ENCODE measurements at places on chromosomes 6 and 20.

DNA sequence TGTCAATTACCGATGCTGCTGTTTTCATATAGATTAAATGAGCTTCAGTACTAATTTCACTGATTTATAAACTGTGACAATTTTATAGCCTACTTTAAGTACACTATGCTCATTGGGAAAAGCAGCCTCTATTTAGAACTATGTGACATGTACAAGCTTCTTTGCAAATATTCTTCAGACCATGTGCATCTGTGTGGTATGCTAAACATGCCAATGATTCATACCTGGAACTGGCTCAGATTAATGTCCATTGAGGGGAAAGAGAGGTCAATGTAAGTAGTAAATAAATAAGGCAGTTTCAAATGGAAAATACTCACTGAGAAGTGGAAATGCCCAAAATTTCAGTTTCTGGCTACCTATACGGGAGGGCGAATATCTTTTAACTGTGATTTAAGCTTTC, 777.7 kb downstream of the C6orf118 start:
- no peak for DNase-seq

DNA sequence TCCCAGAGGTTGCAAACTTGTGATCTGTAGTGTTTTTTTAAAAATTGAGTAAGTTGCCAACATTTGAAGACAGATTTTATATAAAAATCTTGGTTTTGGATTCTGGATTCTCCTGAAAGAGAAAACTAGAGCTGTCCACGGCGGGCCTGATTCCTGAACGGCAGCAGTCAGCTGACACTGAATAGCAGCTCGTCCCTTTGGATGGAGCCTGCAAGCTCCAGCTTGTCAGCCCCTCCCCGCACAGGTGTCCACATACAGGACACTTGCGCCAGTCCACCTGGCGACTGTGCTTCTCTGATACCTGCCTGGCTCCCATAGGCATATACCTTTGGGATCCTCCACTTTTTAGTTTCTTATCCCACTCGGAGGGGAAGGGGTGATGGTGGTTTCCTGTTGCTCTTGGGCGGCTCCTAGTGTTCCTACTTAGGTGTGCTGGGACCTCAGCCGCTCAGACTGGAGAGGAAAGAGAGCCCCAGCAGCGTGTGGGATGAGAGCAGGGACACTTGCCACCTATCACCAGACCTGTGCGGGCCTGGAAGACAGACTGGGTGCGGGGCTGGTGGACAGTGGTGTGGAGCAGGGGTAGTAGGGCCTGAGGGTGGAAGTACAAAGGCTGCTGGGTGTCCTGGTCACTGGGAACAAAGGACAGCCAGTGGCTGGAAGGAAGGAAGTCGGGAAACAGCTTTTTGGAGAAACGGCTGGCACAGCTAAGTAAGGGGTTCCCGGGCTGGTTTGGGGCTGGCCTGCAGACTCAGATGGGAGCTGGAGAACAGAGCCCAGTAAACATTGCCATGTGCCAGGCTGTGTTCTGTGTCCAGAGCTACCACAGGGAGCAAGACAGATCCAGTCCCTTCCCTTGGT, 18.3 kb downstream of the GHRH start:
- no peak for DNase-seq

DNA sequence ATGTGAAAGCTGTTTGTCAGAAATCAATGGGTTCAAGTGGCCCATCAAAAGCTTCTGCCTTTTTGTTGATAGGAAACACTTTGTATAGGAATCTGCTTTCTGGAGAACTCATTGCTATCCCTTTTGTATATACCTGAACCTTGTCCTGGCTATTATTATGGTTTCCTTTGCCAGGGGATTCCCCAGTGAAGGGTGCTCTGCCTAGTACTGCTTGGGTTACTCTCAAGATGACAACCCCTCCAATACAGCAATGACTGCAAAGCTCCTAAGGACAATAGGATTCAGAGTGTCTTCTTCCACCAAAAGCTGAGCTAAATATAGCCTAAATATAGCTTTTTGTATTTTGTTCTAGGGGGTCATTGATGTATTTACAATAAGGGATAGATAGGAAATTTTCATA, 54.0 kb upstream of the PTPRK start:
- no peak for DNase-seq

DNA sequence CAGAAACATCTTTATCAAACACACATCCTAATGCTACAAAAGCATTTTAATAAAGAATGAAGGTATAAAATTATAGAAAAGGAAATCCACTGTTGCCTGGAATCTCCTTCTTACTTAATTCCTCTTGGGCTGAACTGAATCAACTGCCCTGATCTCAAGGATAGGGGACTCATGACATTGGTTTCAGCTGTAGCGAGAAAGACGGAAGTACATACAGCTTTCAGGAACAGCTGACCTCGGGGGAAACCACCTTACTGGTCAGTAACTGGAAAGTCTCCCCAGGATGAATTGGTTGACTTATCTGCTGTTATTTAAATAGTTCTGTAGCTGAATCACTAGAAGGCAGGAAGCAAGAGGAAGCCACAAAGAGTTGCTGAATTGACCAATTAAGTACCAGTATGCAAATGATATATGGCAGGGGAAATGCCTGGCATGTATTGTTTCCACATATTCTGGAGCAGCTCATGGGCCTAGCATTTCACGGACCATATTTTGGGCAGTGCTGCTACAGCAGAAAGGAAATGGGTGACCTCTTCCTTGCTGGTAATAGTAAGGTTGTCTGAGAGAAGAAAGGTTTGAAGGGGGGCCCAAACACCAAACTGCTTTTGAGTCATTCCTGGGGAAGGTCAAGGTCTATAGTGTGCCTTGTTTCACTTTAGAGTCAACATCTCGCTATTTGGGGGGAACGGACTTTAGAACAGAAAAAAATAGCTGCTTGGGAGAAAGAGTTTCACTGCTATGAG, 43.7 kb upstream of the MAP7 start:
- DNase-seq, result no peak

- no peak for DNase-seq
Observed at GRCh38 chr20:43178080-43178479, 11.6 kb downstream of the PTPRT start.

GRCh38 chr6:170185175-170185978, 105.5 kb downstream of the DLL1 start:
- DNase-seq, result no peak

DNA sequence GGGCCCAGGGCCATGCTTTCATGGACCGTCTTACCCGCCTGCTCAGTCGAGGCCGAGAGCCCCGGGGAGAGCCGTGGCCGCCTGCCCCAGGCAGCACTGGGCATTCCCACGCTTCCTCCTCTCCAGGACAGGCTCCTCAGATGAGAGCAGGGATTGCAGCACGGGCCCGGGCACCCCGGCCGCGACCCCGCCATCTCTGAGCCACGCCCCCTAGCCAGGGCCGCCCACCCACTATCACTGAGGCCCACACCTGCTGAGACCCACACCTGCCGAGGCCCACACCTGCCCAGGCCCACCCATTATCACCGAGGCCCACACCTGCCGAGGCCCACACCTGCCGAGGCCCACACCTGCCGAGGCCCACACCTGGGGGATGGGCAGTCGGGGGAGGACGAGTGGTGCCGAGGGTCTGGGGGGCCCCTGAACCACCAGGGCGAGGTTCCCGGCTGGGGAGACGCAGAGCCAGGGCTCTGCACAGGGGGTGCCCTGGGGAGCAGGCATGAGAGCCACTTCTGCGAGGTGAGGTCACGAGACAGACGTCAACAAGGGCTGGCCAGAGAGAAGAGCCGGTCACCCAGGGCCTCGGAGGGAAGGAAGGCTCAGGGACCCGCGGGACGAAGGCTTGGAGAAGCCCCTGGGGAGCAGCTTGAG, 235.6 kb downstream of the ERMARD start:
- no peak for DNase-seq

- DNase-seq, result no peak
Observed at GRCh38 chr20:61967300-61967699, 98.4 kb downstream of the TAF4 start.

GRCh38 chr6:131382631-131383030, 190.4 kb upstream of the ARG1 start:
- DNase-seq, result no peak

- DNase-seq, result no peak
Observed at GRCh38 chr6:110017306-110017705, 39.2 kb downstream of the GPR6 start.

DNA sequence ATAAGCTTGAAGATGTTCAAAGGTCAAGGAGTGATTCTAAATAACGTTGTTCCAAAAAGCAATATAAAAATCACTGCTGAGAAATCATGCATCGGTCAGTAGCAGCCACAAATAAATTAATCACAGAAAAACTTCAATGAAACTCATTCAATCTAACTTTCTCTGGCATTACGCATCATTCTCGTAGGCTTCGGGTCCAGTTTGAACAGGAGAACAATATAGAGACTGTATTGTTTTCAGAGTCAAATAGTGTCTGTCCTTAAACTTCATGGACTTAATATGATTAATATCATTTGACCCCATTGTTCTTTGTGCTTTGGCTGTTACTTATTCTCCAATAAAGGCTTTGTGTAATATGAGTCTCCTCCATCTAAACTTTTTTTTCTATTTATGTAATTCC, 200.4 kb downstream of the C6orf118 start:
- DNase-seq, result no peak

GRCh38 chr20:833450-834150, at the start of gene FAM110A:
TSS of gene FAM110A (plus strand) at chr20:833715. CDS start at chr20:844805, 11,090 bp downstream.
- peak; percentile 65 for DNase-seq

GRCh38 chr6:41167173-41167963, 4.5 kb upstream of the TREM2 start:
- DNase-seq, result no peak

DNA sequence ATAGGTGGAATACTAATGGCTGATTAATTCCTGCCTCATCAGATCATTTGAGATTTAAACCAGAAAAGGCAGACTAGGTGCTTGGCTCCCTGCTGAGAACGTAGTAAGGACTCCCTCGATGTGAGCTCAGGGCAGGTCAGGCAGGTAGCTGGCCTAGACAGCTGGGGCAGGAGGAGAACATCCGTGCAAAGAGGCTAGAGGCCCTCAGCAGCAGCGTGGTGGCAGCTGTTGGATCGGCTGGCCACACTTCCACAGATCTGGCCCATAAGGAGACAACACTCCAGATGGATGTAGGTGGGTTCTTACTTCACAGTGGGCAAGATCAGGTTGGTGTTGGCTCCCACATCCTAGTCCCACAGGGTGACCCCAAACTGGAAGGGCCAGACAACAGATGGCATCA, 38.5 kb downstream of the EYA2 start:
- no peak for DNase-seq

GRCh38 chr6:41326092-41326491, 9.3 kb upstream of the NCR2 start:
- no peak for DNase-seq

DNA sequence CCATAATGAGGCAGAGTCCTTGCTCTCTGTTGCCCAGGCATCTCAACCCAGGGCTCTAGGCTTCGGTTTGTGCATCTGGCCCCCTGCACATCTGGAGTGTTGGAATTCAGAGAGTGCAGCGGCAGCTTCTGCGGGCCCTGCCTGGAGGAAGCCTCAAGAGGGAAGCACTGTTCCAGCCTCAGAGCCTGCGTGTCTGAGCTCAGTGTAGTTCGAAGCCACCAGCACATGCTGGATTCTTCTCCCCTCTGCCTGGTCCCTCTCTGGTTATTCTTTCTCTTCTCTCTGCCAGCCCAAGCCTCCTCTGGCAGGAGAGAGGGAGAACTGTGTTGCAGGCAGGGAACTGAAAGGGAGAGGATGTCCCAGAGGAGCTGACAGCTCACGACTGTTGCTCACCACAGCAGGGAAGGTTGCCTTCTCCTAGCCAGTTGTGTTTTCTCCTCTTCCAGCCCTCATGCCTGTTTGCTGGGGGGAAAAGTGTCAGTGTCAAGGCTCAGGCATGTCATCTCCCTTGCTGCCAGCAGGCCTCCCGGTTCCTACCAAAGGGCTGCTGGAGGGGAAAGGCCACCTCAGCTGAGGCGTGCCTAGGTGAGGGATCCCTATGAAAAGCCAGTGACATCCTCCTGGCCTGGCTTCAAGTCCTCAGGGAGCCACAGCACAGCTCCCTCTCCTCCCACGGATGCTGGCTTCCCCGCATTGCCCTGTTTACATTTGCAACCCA, 126.0 kb upstream of the LRFN2 start:
- DNase-seq, result no peak

DNA sequence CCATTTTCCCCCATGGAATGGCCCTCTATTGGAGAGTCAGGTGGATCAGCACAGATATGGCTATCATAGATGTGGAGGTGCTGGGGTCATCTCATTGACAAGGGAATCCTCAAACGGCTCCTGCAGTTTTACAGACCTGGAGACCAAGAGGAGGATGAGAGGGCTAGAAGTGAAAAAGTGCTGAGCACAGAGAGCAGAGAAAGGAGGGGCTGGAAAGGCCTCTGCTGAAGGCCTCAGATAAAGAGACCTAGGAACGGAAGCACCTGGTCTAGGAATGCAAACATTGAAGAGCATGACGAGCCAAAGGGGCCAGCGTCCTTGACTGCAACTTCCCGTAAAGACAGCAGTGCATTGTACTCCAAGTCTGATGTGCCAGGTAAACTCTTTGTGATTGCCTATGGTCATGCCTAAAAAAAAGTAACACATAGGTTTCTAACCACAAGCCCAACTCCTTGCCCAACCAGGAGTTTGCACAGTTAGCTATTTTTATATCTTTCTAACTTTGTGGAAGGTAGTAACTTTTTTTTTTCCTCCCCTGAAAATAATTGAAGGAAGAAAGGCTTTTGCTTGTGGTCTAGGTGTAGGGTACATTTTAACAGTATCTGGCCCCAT, 15.2 kb downstream of the RSPH4A start:
- no peak for DNase-seq

GRCh38 chr20:47663354-47664067, 121.8 kb downstream of the SULF2 start:
- DNase-seq, result no peak

- no peak for DNase-seq
Observed at GRCh38 chr6:42339991-42340401, 111.7 kb downstream of the TRERF1 start.

GRCh38 chr6:27830212-27830599, 82.0 kb downstream of the OR2B2 start:
- DNase-seq, result no peak

DNA sequence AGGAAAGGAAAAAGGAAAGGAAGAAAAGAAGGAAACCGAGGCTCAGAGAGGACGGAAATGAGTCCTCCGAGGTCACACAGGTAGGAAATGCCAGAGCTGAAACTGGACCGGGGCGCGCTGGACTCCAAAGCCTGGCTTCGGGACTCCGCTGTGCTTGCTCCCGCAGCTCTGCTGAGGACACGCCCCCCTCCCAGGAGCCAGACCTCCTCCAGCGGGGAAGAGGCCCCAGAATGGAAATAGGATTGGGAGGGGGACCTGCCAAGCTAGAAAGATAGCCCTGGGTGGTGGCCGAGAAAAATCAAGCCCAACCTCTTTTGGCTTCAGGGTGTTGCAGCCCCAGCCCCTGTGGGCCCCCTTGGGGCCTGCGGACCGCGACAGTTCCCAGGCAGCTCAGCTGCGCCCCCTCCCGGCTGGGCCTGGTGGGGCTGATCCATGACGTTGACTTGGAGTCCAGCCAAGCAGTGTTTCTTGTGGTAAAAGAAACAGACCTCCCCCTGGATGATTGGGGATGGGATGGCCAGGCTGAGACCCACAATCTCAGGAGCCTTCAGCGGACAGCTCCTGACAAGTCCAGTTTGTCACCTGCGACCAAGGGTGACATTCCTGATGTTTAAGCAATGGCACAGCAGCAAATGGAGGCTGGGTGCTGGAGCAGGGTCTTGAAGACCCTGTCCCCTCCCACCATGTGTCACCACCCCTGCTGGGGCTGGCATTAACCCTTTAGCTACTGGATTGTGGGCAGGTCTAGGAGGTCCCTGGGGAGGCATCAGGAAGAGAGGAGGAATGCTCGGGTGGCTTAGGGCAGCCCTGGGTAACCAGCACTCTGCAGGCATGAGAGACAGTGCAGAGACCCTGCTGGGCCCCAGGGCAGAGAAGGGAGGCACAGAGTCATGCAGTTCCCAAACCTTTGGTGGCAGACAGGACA, 55.4 kb downstream of the RIPOR3 start:
- no peak for DNase-seq

- no peak for DNase-seq
Observed at GRCh38 chr20:53547664-53548239, 45.9 kb downstream of the ZNF217 start.
